Activated T-cell treated with anti-CD3 and anti-CD28 coated beads, Interleukin-2, amount 50 U/mL, for 4 hours (primary cell): ENCODE measurements at places on chromosomes 4 and X. TPM values are rescaled to one million over a fixed set of nuclear protein-coding genes. Genes with fewer than 3 reads are reported as not detected.

The NAP1L3 gene
- 3.2 TPM for total RNA-seq

The NUDT10 gene
- total RNA-seq = 1.1 TPM

The NXF2 gene
- total RNA-seq = not detected

The FABP2 gene
- not detected for total RNA-seq

The SOD3 gene
- total RNA-seq = 0.20 TPM

The CT45A2 gene
- total RNA-seq = not detected

The PAGE2B gene
- not detected for total RNA-seq

The FAM114A1 gene
- 0.34 TPM for total RNA-seq

The SPANXC gene
- not detected for total RNA-seq

The GAK gene
- 140 TPM for total RNA-seq

The TMSB15A gene
- total RNA-seq = not detected

The EGF gene
- total RNA-seq = 0.48 TPM
